Activated T-cell treated with anti-CD3 and anti-CD28 coated beads for 48 hours (primary cell): ENCODE measurements at places on chromosomes 5 and 9.

DNA sequence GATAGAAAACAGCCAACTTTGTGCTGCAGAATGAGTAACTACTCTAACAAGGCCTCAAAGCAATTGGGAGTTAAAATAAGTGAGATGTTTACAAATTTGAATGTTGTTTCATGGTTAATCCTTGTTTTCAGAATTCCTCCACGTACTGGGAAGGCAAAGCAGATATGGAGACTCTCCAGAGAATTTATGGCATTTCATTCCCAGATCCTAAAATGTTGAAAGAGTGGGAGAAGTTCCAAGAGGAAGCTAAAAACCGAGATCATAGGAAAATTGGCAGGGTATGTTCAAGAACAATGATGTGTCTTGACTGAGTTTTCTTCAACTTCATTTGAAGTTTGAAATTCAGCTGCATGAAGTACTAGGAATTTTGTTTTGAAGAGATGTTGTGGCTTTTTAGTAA is 16.4 kb downstream of the TARS1 start:
- no peak for DNase-seq

- DNase-seq: no peak
Measured at GRCh38 chr9:117957267-117957666, 253.1 kb downstream of the TLR4 start.

DNA sequence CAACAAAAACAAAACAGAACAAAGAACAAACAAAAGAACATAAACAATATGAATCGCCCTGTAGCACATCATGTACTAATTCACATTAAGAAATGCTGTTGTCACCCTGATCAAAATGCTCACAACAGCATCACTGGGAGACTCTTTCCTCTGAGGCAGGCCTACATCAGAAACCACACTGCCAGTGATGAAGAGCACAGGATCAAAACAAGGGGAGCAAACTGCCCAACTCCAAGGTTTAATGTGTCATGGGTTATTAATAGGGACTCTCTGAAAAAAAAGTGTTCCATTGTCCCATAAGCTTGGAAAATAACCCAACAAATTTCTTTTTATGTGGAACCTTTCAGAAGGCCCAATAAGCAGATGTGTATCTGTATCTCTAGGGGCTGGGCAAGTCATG is 74.2 kb downstream of the PTPN3 start:
- no peak for DNase-seq

DNA sequence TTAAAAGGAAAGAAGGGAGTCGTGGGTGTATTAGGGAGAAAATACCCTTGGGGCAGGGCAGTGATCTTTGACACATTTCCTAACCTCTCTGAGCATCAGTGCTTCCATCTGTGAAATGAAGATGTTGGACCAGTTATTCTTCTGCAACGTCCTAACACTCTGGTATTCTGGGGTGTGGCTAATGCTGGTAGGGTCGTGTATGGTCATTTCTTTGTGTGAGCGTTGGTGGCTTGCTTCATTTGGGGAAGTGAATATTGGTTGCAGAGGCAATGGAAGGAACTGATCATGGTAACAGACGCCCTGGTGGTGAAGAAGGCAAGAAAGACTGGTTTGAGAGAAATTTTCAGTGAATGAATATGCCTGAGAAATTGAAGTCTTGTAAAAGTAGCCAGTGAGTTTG is 67.9 kb upstream of the TTC23L start:
- no peak for DNase-seq

GRCh38 chr5:35908228-35908627 is 30.2 kb downstream of the CAPSL start:
- no peak for DNase-seq

GRCh38 chr5:55597014-55597981 is 62.5 kb upstream of the PLPP1 start:
- DNase-seq: no peak

DNA sequence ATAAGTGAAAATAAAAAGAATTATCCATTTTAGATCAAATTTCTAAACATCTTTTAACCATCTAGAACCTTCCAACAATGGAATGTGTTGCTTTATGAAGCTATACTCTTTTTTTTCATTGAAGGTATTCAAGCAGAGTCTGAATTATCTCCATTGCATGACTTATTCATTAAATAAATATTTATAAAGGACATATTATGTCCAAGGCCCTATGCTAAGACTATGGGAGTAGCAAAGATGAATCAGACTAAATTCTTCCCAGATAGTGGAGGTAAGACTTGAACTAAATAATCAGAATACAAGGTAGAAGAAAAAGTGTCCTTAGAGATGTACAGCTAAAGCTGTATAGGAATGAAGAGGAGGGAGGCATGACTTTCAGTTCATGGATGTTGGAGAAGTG is 215.5 kb upstream of the RGMB start:
- no peak for DNase-seq

DNA sequence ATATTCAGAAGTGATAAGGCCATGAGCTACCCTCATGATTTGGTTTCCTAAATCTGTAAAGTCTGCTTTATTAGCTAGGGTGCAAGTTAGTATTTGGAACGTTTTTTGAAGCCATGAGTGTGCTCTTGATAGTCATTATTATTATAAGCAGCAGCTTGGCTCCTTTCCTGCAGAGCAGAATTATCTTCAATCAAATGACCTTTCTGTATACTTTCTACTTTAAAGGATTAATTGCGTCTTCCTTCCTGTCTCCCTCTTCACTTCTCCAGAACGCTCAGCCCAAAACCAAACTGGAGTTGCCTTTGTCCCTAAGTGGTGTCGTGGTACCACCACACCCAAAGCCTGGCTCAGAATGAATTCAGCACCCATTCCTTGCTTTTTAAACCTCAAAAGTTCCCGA is 211.3 kb downstream of the ARHGAP26 start:
- no peak for DNase-seq

GRCh38 chr5:139181835-139182452 is 16.2 kb downstream of the SIL1 start:
- no peak for DNase-seq

- no peak for DNase-seq
Measured at GRCh38 chr9:9061627-9062026, 1262.0 kb upstream of the DMAC1 start.

DNA sequence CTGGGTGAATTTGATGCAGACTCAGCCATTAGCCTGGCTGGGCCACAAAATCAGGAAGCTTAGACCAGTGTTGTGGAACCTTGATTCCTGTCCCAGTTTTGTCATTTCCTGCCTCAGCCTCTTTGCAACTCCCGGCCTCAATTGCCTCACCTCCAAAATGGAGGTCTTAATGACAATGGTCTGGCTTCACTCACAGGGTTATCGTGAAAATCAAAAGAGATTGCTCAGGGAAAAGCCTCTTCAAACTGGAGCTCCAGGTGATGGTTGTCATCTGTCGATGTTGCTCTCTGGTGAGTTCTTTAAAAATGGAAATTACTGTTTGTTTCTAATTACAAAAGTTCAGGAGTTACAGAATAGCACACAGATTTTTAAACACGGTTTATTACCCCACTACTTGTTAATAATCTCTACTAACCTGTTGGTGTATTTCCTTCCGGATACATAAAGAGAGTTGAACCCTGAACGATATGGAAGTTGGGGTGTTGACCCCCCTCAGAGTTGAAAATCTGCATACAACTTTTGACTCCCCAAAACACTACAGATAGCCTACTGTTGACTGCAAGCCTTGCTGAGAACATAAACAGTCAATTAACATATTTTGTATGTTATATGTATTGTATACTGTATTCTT is 109.9 kb upstream of the CPEB4 start:
- no peak for DNase-seq

- no peak for DNase-seq
Measured at GRCh38 chr9:124743686-124744348, 27.3 kb downstream of the NR6A1 start.

DNA sequence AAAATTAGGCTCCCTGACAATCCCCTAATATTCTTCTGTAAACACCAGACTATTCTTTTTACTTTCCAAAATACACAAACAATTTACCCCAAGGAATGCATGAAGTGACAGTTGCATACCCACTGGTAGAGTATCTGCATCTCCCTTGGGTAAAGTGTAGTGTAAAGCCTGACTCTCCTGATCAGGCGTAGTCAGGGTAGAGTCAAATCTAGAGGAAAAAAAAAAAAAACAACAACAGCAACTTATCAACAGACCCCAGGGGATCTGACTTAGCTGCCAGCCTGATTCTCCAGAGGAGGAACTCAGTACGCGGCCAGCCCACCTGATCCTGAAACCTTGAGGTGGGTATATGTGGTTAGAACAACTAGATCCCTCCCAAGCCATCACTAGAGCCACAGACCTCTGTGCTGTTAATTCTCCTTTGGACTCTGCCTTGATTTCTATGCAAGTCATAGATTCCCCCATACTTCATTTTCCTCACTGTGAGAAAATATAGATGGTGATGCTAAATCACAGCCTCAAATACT is 61.0 kb downstream of the ZNF608 start:
- DNase-seq: no peak

- no peak for DNase-seq
Measured at GRCh38 chr5:96074870-96075269, 113.2 kb upstream of the ELL2 start.

DNA sequence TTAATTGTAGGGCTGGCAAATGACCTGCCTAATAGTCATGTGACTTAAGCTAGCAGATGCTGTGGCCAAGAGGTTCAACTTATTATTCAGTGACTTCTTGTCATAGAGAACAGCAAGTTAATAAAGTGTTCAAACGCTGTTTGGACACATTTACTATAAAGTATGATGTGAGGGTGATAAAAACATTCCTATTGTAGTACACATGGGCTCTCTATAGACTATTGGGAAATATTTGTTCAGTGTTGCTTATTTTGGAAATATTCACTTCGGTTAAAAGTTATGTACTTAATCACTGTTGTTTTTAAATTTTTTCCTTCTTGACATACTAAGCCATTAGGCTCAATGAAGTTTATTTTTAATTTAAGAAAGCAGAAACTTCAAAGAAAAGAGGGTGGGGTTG is 345.0 kb downstream of the NNT start:
- no peak for DNase-seq
